ENCODE measurements at places on chromosomes 5 and 9.
A peak's percentile ranks its signal among the peaks of the same experiment; 100 is the strongest.

GRCh38 chr5:149135536-149136201 is 5.6 kb upstream of the ABLIM3 start:
- DNase-seq: no peak

DNA sequence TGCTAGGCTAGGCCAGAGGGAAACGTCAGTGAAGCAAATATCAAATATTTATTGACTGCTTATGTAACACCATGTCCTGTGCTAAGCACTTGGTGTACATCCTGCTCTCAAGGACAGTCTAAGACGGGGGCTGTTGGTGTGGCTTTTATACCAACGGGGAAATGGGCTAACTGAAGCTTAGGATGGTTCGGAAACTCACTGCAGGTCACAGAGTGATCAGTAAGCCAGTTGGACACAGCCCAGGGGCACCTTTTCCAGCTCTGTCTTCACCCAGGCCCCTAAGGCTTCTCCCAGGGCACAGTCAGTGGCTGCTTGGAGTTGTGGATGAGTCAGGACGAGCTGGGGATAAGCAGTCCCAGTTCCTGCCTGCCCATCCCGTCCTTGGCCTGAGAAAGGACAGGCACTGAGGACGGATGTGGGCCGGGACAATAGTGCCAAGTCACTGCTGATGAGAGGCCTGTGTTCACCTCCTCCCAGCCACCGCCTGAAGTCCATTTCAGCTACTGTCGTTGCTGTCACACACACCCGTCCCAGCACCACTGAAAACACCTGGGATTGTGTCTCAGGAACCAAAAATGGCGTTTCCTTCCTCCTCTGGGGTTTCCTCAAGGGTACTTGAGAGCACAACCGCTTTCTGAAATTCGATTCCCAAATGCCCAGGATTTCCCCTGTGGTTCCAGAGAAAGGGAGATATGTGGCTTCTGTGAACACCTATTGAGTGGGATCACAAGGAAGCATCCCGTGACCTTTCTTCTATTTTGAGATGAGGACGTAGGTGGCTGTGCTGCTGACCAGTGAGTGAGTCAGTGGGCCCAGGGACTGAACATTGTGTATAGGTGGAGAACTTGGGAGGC is 17.5 kb upstream of the SPRY4 start:
- DNase-seq: no peak

DNA sequence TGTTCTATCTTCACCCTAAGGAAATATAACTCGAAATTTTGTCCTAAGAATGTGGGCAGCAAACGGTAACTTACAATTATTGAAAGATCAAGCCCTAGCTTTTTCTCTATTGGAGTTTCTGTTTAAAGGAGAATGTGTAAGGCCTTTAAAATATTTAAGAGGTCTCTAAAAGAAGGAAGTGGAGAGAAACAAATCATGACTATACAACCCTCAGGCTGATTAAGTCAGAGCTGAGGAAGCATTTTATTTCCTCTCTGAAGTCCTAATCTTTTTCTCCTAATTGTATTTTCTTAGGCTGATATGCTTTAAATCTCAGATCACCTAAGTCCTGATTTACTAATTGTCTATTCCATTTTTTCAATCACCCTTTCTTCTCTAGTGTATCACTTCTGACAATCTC is 1708.8 kb upstream of the C9orf72 start:
- no peak for DNase-seq

DNA sequence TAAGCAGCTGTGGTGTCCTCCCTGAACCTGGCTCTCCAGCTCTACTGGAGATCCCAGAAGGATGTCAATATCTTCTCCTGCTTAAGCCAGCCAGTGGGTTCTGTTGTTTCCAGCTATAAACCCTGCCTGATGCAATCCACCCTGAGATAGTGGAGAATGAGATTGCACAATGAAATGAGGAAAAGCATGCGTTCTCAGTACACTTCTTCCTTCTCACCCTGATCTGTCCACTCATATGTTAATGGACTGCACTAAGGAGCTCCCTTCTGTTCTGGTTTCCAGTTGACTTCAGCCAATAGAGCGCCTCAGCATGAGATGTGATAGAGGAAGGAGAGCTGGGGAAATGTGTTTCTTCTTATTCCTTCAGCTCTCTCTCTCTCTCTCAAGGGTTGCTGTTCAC is 40.0 kb upstream of the CDH6 start:
- no peak for DNase-seq

GRCh38 chr9:34179213-34180136 is 632 bp downstream of the UBAP1 start:
- DNase-seq: no peak

GRCh38 chr9:93011114-93011513 is 47.4 kb upstream of the SUSD3 start:
- DNase-seq: no peak

GRCh38 chr9:116605904-116606341 is 81.2 kb upstream of the TRIM32 start:
- no peak for DNase-seq

GRCh38 chr5:1961304-1961946 is 78.7 kb upstream of the IRX4 start:
- no peak for DNase-seq

DNA sequence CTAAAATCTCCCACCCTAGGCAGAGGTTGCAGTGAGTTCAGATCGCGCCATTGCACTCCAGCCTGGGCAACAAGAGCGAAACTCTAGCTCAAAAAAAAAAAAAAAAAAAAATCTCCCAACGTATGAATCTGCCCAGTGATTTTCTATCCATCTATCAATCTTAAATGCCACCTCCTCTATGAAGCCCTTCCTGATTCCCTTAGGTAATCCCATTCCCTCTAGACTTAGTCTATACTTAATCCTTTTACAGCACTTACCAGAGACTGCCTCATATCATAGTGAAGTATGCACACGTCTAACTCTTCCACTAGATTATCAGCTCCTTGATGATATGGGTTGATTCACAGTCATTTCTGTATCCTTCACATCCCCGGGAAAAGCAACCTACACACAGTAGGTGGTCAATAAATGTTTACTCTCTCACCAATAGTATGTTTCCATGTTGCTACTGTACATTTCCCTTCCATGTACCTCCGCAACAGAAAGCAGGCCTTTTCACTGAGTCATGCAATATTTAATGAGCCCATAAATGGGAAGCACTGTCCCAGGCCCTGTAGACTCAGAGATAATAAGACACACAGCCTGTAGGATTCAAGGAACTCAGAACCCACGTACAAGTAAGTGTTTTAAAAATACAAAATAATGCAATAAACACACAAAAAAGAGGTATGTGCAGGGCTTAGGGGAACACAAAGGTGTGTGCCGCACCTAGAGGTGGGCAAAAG is 1.2 kb downstream of the DROSHA start:
- DNase-seq: no peak

DNA sequence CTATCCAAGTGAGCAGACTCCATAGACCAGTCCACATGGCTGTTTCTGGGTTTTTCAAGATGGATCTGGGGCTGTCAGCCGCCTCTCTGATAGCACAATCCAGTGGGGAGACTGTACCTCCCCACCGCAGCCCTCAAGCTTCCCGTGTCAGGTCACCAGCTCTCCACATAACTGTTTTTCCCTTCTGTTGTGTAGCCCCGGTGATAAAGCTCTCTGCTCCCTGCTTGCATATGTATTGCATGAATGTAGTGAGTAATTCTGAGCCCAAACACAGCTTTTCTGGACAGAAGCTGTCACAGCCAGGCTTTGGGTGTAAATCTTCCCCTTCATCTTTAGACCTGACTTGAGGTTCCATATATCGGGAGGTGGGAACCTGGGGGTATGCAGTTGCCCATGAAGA is 23.1 kb upstream of the CFAP157 start:
- no peak for DNase-seq

DNA sequence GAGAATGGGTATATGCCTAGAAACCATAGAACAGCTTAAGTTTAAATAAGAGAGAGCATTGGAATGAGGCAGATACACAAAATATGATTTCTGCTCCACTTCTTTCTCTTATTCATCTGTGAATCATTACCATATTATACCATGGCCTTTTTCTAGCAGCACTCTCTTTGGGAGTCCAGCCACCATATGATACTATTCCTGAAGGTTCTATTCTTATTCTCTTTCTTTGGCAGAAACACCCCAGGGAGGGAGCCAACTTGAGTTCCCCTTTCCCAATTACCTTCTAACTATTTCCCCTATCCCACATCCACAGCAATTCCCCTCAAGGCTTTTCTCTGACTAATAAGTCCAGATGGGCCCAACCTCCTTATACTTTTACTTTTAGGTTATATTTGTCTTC is 55.9 kb downstream of the NDUFAF2 start:
- no peak for DNase-seq

- DNase-seq: peak; percentile 86
Observed at GRCh38 chr5:113487781-113488644, at the start of gene MCC. Gene MCC (minus strand): TSS chr5:113488453.

GRCh38 chr9:123131258-123131657 is 97.8 kb downstream of the GPR21 start:
- no peak for DNase-seq

- peak; percentile 28 for DNase-seq
Observed at GRCh38 chr5:39547553-39548154, 122.9 kb upstream of the DAB2 start.

DNA sequence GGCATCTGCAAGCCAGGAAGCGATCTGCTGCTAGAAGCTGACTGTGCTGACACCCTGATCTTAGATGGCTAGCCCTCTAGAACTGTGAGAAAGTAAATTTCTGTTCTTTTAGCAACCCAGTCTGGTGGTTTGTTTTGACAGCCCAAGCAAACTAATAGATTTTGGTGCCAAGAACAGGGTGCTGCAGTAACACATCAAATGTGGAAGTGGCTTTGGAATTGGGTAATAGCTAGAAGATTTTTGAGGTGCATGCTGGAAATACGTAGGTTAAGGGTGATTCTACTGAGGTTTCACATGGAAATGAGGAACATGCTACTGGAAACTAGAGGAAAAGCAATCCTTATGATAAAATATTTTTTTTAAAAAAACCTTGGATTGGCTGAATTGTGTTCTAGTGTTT is 153.5 kb upstream of the SH3GL2 start:
- DNase-seq: no peak

DNA sequence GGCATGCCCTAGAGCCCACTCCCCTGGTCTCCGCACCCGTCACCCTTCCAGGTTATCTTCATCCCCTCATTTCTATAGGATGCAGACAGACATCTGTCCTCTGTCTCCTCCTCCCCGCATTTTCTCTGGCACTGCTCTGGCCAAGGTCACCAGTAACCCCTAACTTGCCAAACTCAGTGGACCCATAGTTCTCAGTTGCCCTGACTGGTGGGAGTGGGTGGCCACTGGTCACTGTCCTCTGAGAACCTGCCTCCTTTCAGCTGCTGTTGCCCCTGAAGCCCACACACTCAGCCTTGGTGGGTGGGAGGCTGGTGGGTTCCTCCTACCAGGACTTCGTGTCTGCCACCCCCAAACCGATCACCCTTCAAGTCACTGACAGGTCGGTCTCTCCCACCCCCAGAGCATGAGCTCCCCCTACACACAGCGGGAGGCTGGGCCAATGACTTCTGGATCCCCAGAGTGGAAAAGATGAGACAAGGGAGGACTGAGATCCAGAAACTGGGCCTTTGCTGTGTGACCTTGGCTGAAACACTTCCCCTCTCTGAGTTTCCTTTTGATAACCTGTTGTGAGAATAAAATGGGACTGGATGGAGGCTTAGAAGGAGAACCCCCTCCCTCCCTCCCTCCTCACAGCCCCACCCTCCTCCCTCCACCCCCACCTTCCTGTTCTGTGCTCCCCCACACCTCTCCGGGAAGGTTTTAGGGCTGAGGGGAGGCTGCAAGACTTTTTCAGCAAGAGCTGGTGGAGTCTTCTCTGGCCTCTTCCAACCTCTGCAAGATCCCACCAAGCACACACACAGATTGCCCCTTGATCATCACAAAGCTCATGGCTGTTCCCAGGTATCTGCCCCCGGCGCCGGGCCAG is 2.4 kb upstream of the DBN1 start:
- DNase-seq: no peak

DNA sequence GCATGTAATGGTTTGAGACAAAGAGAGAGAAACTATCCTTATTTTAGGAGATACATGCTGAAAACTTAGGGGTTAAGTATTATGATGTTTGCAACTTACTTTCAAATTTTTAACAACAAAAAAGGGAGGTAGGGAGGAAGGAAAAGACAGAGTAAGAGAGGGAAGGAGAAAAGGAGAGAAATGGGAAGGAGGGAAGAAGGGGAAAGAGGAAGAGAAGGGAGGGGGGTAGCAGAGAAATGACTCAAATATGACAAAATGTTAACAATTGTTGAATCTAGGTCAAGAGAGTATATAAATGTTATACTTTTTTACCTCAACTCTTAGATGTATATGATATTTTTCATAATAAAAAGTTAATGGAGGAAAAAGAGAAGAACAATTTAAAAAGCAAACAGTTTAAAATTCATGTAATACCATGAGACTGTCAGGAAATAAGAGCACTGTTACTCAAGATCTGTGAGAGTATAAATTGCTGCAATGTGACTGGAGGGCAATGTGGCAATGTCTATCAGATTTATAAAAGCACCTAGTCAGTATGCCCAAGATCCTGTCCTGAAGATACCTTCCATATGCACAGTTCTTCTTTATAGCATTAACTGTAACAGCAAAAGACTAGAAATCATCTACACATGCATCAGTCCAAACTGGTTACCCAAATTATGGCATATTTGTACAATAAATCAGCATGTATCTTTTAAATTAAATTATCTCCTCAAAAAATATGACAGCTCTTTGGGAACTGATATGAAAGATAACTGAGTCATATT is 16.3 kb downstream of the FBXW11 start:
- no peak for DNase-seq

DNA sequence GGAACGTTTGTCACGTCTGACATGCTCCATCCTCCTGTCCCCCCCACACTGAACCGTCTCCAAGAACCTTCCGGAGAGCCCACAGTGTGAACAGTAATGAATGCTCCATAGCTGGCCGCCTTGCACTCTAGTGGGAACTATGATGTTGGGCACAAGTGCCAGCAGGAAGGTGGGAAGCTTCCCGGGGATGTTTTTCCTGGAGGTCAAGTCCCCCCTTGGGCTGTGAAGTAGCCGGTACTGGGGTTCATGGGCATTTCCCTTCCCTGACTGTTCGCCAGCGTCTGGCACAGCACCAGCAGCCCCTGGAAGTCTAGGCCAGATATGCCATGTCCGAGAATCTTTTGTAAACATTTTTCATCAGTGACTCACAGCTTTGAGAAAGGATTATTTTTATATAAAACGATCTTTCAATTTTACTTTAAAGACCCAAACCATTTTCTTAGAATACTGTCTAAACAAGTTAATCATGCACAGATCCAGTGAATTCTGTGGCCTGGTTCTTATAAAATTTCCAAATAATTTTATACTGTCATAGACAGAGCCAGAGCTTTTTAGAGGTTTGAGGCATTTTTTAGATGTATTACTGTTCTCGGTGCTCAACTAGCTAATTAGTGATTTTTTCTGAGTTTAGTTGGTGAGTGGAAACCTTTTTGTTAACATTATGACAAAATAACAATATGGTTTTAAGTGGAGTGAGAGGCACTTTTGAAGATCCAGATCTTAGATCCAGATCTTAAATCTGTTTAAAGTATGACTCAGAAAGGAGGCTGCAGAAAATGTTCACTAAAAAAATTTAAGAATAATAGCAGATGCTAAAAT is 11.6 kb downstream of the ABL1 start:
- DNase-seq: no peak

GRCh38 chr5:171521679-171522078 is 102.2 kb downstream of the FGF18 start:
- peak; percentile 8 for DNase-seq

Data from T47D (cell line).